Activated naive CD4-positive, alpha-beta T cell treated with Interleukin-2 at 50 U/mL for 16 hours (primary cell): ENCODE measurements at places on chromosomes 5 and 9.
A peak's percentile ranks its signal among the peaks of the same experiment; 100 is the strongest.

DNA sequence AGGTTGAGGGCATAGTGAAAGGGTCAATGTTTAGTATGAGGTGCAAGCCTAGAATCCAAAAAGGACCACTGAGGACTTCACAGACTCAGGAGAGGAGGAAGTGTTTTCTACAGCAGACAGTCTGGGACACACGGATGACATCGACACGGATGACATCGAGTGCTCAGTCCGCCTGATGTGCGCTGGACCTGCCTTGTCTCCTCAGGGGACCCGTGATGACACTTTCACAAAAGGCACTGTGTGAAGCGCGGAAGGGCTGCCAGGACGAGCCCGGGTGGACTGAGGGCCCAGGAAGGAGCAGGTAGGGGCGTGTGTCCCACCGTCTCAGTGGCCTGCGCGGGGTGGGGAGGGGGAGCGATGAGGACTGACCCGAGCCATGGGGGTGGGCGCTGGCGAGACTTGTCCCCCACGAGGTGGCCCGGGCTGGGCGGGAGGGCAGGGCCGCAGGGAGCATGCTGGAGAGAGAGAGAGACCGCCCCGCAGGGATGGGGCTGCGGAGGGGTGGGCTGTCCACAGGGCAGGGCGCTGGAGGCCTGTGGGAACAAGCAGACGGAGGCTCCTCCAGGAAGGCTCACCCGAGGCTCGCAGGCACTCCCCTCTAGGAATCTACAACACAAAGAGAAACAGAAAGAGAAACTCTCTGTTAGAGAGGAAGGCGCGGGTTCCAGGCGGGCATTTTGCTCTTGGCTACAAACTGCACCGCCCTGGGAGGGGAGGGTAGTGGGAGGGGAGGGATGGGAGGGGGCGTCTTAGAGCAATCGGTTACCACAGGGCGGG lies 54.9 kb downstream of the USP20 start:
- DNase-seq: peak; percentile 77

GRCh38 chr5:103891151-103891550 lies 328.6 kb upstream of the NUDT12 start:
- no peak for DNase-seq

DNA sequence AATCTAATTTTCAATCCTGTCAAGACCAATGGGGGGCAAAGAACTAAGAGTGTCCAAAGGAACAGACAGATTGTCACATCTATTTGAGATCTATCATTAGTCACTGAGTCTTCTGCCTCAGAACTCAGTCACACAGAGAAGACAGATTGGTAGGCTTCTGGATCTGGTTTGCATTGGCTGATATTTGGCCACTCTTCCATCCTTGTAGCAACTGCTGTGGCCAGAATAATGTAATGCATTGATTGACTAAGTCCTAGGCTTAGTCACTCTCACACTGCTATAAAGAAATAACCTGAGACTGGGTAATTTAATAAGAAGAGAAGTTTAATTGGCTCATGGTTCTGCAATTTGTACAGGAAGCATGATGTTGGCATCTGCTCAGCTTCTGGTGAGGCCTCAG lies 458.5 kb downstream of the ACTL7B start:
- DNase-seq: no peak

DNA sequence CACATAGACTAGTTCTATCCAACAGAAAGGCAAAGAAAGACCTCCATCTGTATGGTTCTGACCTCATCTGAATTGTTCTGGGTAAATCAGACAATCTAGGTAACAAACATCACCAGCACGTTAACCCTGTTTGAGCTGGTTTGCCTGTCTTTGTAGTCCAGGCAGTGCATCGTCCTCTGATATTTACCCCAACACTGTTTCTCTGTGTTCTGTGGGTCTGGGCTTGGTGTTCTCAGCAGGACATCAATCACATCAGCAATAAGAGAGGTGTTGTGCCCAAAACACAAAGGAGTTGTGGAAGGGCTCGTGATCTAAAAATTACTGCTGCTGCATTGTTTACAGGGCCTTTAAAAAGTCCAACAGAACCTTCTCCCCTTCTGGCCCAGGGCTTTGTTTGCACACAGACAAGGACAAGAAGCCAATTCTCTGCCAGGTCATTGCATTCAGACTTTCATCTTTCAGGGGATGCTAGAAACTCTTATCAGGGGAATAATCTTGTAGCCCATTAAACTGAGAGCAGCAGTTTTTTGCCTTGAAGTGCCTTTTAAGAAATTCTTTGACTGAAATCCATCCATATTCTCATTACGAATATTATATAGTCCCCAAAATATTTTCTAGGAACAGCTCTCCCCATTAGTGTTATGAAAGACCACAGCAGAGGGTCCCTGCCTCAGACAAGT lies 30.5 kb upstream of the MAP1B start:
- no peak for DNase-seq

GRCh38 chr9:117916291-117916690 lies 212.1 kb downstream of the TLR4 start:
- no peak for DNase-seq

GRCh38 chr9:70902692-70903131 lies 218.7 kb downstream of the TRPM3 start:
- no peak for DNase-seq

GRCh38 chr5:135955525-135955924 lies 742 bp upstream of the LECT2 start:
- DNase-seq: no peak

DNA sequence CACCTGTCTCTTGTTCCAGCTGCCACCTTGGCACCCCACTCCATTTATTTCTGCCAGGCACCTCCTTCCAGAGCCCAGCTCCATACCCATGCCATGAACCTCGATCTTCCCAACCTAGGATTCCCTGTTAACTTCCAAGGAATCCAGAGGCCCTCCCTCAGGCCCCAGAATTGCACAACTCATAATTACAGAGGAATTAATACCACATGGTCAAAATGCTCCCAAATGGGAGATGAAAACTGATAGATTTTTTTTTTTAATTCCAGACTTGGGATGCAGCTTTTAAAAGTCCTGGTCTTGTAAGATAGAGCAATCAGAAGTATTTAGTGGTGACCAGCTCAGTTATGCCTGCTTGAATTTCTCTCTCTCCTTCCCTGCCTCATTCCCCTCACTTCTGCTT lies 96.2 kb upstream of the CCDC112 start:
- no peak for DNase-seq

GRCh38 chr9:36991516-36992134 lies 42.4 kb downstream of the PAX5 start:
- DNase-seq: peak; percentile 30

DNA sequence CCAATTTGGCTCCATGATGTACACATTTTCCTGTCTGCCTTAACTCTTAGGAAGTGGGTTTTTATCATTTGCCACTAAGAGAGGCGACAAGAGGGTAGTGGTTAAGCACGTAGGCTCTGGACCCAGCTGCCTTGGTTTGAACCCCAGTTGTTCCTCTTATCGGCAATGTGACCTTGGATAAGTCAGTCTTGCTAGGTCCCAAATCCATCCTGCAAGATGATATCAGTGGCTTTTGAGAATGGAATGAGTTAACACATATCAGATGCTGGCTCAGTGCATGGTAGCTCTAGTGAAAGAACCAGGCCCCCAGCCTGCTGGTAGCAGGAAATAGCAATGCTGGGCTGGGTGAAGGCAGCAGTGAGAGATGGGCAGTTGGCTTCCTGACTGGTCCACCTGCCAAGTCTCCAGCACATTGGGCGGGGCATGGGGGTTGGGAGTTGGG lies 72.5 kb downstream of the STK10 start:
- DNase-seq: peak; percentile 12

DNA sequence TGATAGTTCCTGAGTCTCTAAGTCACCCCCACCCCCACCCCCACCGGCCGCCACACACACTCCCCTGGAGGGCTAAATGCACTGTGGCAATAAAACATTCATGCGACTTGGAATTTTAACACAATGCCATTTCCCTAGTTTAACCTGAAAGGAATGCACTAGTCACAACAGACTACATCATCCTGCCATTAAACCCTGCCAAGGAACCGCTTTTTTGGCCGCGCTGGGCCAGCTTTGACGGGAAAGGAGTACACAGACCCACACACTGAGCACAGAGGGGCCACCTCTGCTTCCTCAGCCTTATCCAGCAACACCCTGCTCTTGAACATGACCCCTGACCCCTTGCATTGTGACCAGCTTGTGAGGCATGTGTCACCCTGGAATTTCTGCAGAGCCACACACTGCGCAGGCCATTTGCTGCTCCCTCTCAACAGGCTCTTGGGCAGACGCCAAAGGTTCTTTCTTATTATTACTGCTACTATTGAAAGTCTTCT lies 165.3 kb downstream of the BNC2 start:
- DNase-seq: no peak

DNA sequence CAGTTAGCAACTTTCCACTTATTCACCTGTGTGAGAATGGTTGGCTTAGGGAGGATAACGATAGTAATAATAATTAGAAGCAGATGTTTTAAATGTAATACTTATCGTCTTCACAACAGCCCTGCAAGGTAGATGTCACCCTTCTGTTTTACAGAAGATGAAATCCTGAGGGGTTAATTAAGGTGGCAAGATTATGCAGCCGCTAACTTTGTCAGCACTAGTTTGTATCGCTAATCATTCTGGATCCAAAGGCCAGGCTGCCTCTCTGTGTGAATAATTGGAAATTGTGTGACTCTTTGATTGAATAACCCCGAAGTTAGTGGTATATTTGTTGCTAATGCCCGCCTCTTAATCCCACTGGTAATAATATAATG lies 635 bp downstream of the IFT74 start:
- no peak for DNase-seq

- DNase-seq: no peak
Measured at GRCh38 chr5:15993334-15993733, 186.3 kb downstream of the MARCHF11 start.

DNA sequence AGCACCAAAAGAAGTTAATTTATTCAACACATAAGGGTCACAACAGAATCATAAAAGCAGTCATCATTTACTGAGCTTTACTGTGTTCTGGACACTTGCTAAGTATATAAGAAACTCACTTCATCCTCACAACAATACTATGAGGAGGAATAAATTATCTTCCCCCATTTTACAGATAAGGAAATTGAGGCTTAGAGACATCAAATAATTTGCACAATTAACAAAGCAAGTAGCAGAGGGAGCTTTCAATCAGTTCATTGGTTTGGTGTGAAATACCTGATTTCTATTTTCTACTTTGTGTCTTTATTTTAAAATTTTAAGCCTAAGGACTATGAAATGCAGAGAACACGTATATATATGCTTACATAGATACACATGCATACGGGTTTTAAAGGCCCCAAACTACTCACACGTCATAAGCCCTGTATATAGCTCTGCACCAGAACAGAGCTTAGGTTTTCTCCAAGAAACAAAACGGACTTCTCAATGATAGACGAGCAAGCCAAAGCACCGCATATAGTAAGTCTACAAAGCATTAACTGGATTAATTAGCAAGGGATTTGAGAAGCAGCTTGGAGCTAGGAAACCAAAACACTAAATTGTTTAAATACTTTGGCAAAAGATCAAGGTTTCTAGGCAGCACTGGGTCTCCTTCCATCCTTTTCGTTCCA lies 95.6 kb downstream of the DENND1A start:
- DNase-seq: no peak

DNA sequence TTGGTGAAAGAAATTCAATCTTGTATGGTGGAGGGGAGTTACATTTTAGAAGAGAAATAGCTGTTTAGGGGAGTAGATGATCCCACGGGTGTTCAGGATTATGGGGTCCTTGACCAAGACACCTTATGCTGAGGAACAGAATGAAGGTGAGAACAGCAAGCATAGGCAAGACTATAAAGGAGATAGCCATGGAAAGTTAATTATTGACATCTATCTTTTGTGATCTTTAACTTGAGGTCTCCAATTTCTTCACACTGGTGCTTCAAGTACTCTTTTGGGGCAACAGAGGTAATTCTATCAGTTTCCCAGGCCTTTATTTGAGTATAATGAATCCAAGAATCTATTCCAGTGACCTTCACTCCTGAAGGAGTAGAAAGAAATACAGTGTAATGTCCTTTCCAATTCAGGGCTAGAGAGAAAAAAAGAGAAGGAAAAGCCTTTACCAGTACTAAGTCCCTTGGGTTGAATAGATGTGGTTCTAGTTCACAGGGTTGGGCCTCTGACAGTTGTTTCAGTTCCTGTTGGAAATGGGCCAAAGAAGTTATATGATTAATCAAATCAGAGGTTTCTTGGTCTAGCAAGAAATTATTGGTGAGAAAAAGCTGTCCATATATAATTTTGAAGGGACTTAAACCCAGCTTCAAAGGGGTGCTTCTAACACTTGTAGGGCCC lies 2104.1 kb upstream of the ACO1 start:
- DNase-seq: no peak

GRCh38 chr5:32420506-32420905 lies 24.0 kb downstream of the ZFR start:
- no peak for DNase-seq

DNA sequence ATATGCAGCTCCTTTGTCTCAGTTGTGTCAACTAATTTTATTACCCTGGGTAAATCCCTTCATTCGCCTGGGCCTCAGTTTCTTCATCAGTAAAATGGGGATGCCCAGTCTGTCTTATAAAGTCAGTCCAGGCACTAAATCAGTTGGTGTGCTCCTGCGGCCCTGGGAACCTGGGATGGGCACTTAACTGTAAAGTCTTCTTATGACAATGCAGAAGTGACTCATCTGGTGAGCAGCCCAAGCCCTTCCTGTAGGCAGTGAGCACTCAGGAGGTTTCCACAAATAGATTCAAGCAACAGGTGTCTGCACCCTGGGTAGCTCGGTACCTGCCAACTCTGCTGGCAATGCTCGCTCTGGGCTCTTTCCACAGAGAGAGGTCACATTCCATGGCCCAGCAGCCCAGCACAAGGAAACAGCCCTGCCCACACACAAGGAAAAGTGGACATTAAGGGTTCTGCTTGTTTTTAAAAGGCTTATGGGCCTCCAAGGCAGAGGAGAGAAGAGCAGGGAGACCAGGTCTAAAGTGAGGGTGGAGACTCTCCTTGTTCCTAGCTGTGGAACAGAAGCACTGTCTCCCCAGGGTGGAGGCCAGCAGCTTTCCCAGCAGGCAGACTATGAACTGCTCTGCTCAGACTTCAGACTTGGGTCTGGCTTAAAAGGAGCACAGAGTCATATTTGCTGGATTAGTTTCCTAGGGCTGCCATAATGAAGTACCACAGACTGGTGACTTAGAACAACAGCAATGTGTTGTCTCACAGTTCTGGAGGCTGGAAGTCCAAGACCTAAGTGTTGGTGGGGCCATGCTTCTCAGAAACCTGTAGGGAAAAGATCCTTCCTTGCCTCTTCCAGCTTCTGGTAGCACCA lies 89.7 kb upstream of the ADRA1B start:
- no peak for DNase-seq

GRCh38 chr5:107468276-107468675 lies 202.5 kb downstream of the EFNA5 start:
- DNase-seq: no peak

- no peak for DNase-seq
Measured at GRCh38 chr5:2260211-2261003, 377.7 kb upstream of the IRX4 start.
